ENCODE measurements at places on chromosomes 12 and 14. TPM values are rescaled to one million over a fixed set of nuclear protein-coding genes. Genes with fewer than 3 reads are reported as not detected.

DNA sequence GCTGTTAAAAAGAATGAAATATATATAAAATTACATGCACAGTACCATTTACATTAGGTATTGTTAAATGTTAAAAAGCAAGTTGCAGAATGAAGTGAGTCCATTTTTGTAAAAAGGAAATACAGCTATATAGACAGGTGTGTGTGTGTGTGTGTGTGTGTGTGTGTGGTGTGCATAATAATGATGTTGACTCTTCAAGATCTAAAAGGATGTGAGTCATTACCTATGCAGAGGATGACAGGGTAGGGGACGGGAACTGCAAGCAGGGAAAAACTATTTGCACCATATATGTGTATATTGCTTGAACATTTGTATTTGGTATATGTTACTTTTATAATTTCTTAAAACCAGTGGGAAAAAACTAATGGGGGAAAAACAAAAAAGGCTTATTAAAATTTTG lies 3.1 kb downstream of the C14orf39 start:
- H3K4me1 ChIP-seq: peaks cover 13% of the 10 kb centered on the region
- H3K36me3 ChIP-seq: no peaks in the 10 kb centered on the region
- no peak overlapping the region for H3K27ac ChIP-seq
- peaks cover 43% of the 10 kb centered on the region for H3K27me3 ChIP-seq
- DNase-seq: no peak
- no peak overlapping the region for H3K4me3 ChIP-seq

Gene DHRS2
- not detected for total RNA-seq

DNA sequence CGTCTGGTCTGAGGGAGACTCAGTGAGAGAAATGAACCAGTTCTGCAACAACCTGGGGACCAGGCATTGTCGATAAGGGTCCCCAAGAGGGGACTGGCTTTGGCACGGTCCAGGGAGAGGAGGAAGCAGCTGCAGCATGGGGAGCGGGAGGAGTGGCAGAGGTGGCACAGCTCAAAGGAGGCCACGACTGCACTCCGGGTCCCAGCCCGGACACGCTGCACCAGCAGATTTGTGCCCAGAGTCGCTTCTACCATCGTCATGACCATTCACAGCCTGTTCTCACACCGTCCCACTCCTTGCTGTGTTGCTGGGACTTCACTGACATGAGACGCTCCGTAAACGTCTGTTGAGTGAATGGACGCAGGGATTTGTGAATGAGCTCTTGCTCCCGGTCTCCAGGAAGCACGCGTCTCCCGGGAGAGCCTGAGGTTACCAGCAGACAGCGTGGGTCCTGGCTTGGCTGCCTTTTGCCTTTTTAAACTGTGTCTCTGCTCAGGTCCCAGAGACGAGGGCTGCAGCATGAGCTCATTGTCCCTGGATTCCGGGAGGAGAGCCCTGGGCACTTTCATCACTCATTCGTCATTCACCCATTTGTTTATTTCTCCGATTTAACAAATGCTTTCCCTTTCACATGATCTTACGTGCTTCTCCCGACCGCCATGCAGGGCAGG lies 137.0 kb downstream of the PIWIL1 start:
- no peaks in the 10 kb centered on the region for H3K27me3 ChIP-seq
- DNase-seq: no peak
- H3K27ac ChIP-seq: no peak overlapping the region
- no peaks in the 10 kb centered on the region for H3K4me1 ChIP-seq
- H3K4me3 ChIP-seq: no peak overlapping the region

GRCh38 chr14:63045612-63046320 lies 508 bp upstream of the KCNH5 start:
- DNase-seq: no peak
- H3K4me1 ChIP-seq: peaks cover 6% of the 10 kb centered on the region
- H3K27me3 ChIP-seq: peaks cover 63% of the 10 kb centered on the region
- H3K36me3 ChIP-seq: no peaks in the 10 kb centered on the region
- H3K27ac ChIP-seq: no peak overlapping the region

- no peaks in the 10 kb centered on the region for H3K27me3 ChIP-seq
- no peaks in the 10 kb centered on the region for H3K4me1 ChIP-seq
- H3K4me3 ChIP-seq: no peak overlapping the region
- H3K27ac ChIP-seq: no peak overlapping the region
These were observed 20.8 kb downstream of the SLC8B1 start for GRCh38 chr12:113314121-113314529.

All from tibial nerve (tissue), 4 donors.